Natural killer cell (primary cell): ENCODE measurements at places on chromosomes 12 and 14.
A peak's percentile ranks its signal among the peaks of the same experiment; 100 is the strongest.

GRCh38 chr12:23193552-23193951 lies 568.6 kb downstream of the ETNK1 start:
- DNase-seq = no peak

DNA sequence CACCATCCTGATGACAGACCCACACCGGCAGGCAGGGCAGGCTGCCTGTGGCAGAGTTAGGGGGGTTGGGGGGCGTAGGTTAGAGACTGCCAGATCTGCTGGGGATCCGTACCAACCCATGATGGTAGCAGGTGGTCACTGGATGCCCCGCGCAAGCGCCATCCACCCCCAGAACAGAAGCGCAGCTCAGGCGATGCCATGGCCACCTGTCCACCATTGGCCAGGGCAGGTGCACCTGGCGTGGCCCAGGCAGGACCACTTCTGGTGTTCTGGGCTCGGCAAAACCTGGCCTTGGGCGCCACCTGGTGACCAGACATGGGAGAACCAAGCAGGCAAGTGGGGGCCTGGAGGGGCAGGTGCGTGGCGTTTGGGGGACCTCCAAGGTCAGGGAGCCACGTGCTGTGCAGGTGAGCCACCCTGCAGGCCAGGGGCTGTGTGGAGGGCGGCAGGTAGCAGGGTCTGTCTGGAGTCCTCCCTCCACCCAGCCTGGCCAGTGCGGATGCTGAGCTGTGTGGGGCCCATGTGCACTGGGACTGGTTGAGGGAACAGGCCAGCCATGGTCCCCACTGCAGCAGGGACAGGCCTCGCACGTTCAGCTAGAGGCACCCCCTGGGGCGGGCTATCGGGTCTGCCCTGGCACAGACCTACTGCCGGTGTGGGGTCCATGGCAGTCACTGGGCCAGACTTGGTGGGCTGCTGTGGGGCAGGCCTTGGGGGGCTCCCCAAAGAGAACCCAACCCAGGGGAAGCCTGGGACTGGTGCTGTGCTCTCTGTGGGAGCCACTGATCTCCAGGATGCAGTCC lies 15.6 kb downstream of the BAG5 start:
- peak; percentile 86 for DNase-seq

- DNase-seq = no peak
Measured at GRCh38 chr12:121934309-121934664, 15.9 kb downstream of the CFAP251 start.

GRCh38 chr12:92185052-92185451 lies 39.4 kb upstream of the BTG1 start:
- DNase-seq = no peak

DNA sequence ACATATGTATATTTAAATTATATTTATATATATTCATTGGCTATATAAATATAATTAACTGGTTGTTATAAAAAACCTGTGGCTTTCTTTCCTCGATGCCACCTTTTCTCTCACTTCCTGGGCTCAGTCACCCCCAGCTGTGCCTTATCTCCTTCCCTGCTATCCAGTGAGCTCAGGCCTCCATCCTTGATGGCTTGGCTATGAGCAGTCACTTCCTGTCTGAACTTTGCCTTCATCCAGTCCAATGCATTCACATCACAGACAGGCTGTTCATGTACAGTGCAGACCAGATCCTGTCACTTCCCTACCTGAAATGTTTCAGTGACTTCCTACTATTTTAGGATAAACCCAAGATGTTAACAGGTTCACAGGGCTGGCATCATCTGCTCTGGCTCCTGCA lies 115.3 kb upstream of the PRB2 start:
- no peak for DNase-seq
